ENCODE measurements at places on chromosomes 16 and 17. TPM values are rescaled to one million over a fixed set of nuclear protein-coding genes. Genes with fewer than 3 reads are reported as not detected.

- DNase-seq = no peak
- no peaks in the 10 kb centered on the region for H3K36me3 ChIP-seq
- no peaks in the 10 kb centered on the region for H3K27me3 ChIP-seq
- peaks cover 6% of the 10 kb centered on the region for H3K4me1 ChIP-seq
- H3K27ac ChIP-seq = no peak overlapping the region
- peak overlapping the region; percentile 49 for H3K4me3 ChIP-seq
Observed at GRCh38 chr16:89248196-89248982, 30.9 kb downstream of the ZNF778 start.

DNA sequence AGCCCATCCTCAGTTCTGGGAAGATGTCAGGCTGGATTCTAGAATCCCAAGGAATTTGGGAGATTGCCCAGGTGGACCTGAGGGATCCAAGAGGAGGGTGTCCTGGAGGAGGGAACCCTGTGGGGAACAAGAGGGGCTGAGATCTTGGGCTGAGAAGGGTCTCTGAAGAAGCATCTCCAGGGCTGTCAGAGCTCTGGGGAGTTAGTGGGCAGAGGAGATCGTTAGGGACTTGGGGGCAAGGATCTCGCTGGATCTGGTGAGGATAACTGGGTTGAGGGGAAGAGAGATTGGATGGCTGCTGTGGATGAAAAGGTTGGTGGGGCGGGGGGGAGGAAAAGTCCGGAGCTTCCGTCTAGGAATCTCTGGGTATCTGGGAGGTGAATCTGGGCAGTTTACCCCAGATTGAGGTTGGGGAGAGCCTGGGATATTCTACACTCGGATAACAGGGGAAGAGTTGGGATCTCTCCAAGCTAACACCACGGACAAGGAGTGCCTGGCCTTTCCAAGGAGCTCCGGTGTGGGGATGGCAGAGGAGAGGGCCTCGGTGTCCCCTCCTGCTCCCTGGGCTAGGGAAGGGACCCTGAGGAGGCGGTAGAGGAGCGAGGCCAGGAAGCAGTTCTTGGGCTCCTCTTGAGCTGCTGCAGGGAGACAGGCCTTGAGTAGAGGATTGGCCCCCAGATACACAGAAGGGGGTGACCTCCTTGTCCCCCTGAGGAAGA, 1.7 kb downstream of the FBXL19 start:
- no peak for DNase-seq
- H3K4me3 ChIP-seq = no peak overlapping the region
- no peaks in the 10 kb centered on the region for H3K27me3 ChIP-seq
- no peak overlapping the region for H3K27ac ChIP-seq

DNA sequence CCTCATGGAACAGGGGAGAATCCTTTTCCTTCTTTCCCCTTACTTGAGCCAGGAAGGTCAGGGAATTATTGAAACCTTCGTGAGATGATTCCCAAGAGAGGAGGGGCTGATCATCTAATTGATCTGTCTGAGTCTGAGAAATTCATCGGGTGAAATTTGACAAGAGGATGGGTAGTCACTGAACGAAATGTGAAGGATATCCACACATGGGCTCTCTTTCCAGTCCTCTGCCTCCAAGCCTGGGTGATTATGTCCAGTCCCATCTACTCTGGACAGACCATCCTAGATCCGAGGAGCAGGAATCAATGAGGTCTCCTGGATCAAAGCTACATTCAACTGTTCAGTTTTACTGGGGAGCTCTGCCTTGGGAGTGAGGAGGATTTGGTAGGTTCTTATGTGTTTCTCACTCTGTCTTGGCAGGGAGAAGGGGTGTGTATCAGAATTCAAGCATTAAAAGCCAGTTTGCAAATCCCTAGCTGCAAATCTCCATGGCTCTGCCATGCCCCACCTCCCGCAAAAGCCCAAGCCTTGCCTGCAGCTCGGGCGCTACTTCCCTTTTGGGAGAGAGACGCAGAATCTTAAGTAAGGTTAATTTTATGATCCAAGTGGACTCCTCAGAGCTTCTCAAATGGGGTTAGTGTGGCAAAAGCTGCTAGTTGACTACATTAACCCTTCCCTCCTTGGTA, 47.1 kb upstream of the TEKT3 start:
- no peaks in the 10 kb centered on the region for H3K4me1 ChIP-seq
- no peak overlapping the region for H3K4me3 ChIP-seq
- H3K27me3 ChIP-seq = no peaks in the 10 kb centered on the region
- no peak for DNase-seq
- H3K27ac ChIP-seq = no peak overlapping the region
- H3K36me3 ChIP-seq = no peaks in the 10 kb centered on the region

Gene ITGA2B
- 0.31 TPM for total RNA-seq

Measured in CD8-positive, alpha-beta memory T cell (primary cell).